ENCODE measurements at places on chromosomes 2 and 18.

GRCh38 chr2:36951574-36951973 lies 14.8 kb downstream of the STRN start:
- H3K4me1 ChIP-seq, result peaks cover 29% of the 10 kb centered on the region
- no peaks in the 10 kb centered on the region for H3K27me3 ChIP-seq
- H3K4me3 ChIP-seq, result no peak overlapping the region
- H3K36me3 ChIP-seq, result no peaks in the 10 kb centered on the region
- peak overlapping the region; percentile 38 for H3K27ac ChIP-seq
- DNase-seq, result peak; percentile 79

DNA sequence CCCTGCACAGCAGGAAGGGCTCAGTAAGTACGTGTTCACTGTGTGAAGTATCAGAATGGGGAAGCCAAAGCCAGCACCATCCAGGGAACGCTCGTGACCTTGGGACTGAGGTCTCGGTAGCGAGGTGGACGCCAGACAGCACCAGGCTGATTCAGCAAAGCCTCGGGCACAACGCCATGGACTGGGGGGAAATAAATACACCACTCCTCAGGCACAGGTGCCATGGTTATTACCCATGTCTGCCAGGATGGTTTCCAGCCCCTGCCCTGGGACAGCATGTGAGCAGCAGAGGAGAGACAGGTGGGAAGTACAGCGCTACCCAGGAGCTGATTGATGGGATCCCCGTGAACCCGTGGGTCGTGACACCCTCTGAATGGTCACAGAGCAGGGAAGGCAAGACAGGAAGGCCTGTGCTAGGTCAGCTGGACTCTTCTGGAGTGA lies 53.0 kb downstream of the REEP1 start:
- H3K36me3 ChIP-seq, result no peaks in the 10 kb centered on the region
- no peak overlapping the region for H3K27ac ChIP-seq
- DNase-seq, result no peak
- H3K27me3 ChIP-seq, result peaks cover 56% of the 10 kb centered on the region

DNA sequence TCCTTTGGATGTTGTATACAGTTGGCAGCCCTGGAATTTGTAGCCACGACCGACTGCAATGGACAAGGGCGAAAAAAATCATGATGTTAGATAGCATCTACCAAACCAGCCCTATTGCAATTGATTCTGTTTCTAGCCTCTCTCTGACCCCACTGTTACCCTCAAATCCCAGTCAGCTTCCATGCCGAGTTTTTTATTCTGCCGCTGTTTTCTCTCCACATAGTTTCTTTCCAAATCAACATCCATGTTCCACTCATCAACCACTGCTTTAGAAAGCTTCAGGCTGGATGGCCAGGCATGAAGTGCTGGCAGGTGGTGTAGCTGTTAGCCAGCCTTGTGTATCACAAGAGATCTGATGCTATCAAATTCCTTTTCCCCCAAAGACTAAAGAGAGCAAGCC lies 272.8 kb downstream of the FIGN start:
- DNase-seq, result no peak
- no peak overlapping the region for H3K27ac ChIP-seq
- no peak overlapping the region for H3K4me3 ChIP-seq
- peaks cover 77% of the 10 kb centered on the region for H3K27me3 ChIP-seq
- no peaks in the 10 kb centered on the region for H3K4me1 ChIP-seq

- no peaks in the 10 kb centered on the region for H3K27me3 ChIP-seq
- H3K4me3 ChIP-seq, result peak overlapping the region; percentile 99
- H3K4me1 ChIP-seq, result peaks cover 19% of the 10 kb centered on the region
Measured at GRCh38 chr2:65431421-65432226, 775 bp downstream of the SPRED2 start.

- no peaks in the 10 kb centered on the region for H3K36me3 ChIP-seq
- no peaks in the 10 kb centered on the region for H3K27me3 ChIP-seq
- H3K4me3 ChIP-seq, result no peak overlapping the region
- H3K4me1 ChIP-seq, result peaks cover 20% of the 10 kb centered on the region
- H3K27ac ChIP-seq, result 0 out of 2 replicates have a peak overlapping the region, but pooled peaks have one; percentile 1
- peak; percentile 74 for DNase-seq
Measured at GRCh38 chr2:12429779-12430406, 286.8 kb upstream of the TRIB2 start.

DNA sequence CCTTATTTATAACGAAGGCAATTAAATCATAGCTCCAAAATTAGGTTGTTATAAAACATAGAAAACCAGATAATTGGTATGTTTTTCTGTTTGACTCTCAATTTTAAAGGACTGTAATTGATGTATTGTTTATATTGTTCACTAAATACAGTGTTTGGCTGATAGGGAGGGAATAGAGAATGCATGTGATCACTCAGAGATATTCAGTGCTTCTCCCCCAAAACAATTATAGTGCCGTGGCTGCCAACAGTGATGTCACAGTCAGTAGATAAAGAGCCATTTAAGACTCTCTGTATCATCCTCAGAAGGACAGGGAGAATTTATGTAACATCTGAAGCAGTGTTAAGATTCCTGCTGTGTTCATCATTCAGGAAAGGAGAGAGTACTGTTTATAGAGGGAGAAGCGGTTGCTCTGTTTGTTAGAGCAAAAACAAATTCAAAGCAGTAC lies 69.6 kb downstream of the PHLPP1 start:
- H3K4me1 ChIP-seq, result peaks cover 38% of the 10 kb centered on the region
- H3K4me3 ChIP-seq, result no peak overlapping the region
- H3K27me3 ChIP-seq, result no peaks in the 10 kb centered on the region
- no peak overlapping the region for H3K27ac ChIP-seq

DNA sequence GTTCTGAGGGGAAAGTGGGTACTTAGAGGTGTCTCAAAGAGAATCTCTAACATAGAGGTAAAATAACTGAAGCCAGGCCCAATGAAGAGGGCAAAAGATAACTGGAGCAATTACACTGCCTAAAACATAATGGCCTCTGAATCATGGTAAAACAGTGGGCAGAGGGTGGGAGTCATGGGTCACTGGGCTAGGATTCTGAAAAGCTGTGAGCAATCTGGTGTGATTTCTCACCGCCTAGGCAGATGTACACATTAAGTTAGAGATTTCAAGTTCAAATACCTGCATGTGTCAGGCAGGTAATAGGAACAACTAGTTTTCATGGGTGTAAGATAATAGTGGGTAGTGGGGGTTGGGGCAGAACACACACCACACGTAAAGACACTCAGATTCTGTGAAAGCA lies 45.6 kb downstream of the INSIG2 start:
- no peak overlapping the region for H3K4me3 ChIP-seq
- H3K36me3 ChIP-seq, result no peaks in the 10 kb centered on the region
- no peak for DNase-seq

GRCh38 chr2:205889114-205889513 lies 196.9 kb downstream of the INO80D start:
- DNase-seq, result peak; percentile 83
- H3K4me3 ChIP-seq, result no peak overlapping the region
- H3K4me1 ChIP-seq, result peaks cover 4% of the 10 kb centered on the region

GRCh38 chr2:58620093-58620492 lies 379.0 kb upstream of the FANCL start:
- H3K4me3 ChIP-seq, result peak overlapping the region; percentile 39
- peaks cover 36% of the 10 kb centered on the region for H3K4me1 ChIP-seq
- peak overlapping the region; percentile 74 for H3K27ac ChIP-seq
- peak; percentile 87 for DNase-seq
- H3K36me3 ChIP-seq, result no peaks in the 10 kb centered on the region

DNA sequence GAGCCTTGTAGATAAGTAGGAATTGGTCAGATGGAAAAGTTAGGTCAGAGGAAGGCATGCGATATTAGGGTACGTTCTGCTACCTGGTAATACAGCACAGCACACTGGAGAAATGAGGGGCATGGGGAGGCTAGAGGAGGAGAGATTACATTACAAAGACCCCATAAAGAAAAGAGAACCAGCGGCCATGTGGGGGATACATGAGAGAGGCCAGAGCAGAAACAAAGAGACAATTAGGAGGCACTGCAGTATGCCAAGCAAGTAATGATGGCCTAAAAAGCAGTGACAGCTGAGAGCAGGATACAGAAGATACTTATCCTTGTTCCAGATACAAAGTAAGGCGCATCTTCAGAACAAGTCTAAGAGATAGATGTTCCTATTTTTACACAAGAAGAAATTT lies 40.0 kb downstream of the TXNL1 start:
- DNase-seq, result no peak
- H3K4me3 ChIP-seq, result no peak overlapping the region
- H3K27ac ChIP-seq, result no peak overlapping the region
- H3K36me3 ChIP-seq, result peaks cover 9% of the 10 kb centered on the region
- H3K4me1 ChIP-seq, result no peaks in the 10 kb centered on the region
- H3K27me3 ChIP-seq, result no peaks in the 10 kb centered on the region

GRCh38 chr2:48251437-48252148 lies 278.4 kb upstream of the STON1 start:
- peaks cover 22% of the 10 kb centered on the region for H3K4me1 ChIP-seq
- no peak overlapping the region for H3K27ac ChIP-seq
- no peaks in the 10 kb centered on the region for H3K27me3 ChIP-seq

DNA sequence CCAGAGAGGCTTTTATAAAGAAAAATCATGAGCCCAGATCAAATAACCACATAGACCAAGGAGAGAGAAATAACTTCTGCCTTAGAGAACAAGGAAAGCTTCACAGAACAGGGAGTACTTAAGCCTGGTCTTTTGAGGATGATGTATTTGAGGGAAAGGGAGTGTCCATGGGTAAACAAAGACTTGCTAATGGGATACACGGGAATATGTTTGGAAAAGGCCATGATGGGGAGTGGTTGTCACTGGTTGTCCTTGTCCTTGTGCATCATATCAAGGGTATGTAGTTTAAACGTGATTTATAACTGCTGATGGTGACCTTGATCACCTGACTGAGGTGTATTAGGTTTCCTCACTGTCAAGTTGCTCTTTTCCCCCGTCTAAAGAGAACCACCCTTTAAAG lies 169.9 kb downstream of the FAM210A start:
- no peak overlapping the region for H3K27ac ChIP-seq
- no peak overlapping the region for H3K4me3 ChIP-seq
- no peaks in the 10 kb centered on the region for H3K4me1 ChIP-seq
- peaks cover 75% of the 10 kb centered on the region for H3K27me3 ChIP-seq
- no peak for DNase-seq

DNA sequence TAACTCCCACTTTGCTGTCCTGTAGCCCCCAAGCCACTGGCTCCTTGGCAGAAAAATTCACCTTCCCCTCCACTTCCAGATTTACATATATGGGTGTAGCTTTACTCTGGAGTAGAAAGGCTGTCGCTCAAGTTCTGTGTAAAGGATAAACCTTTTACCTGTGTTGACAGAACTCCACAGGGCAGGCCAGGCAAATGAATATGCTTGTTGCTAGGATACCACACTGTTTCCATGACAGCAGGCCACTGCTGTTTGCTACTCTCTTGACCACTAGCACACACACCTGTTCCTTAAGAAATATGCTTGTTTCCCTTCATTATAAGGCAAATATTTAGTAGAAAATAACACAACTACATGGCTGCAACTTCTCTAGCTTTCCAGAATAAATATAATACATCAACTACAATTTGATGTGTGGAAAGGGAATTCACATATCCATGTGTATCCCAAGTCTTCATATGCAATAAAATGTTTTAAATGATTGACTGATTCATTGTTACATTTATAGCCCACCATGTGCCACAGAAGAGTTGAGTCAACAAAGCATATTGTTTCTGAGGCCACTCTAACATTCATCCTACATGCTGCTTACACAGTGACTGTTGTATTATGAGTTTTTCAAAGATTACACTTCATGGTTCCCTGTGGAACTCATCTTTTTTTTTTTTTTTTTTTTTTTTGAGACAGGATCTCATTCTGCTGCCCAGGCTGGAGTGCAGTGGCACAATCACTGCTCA lies 56.2 kb upstream of the ROCK1 start:
- H3K36me3 ChIP-seq, result no peaks in the 10 kb centered on the region
- peak; percentile 80 for DNase-seq
- H3K27ac ChIP-seq, result peak overlapping the region; percentile 57
- H3K4me1 ChIP-seq, result peaks cover 42% of the 10 kb centered on the region
- no peaks in the 10 kb centered on the region for H3K27me3 ChIP-seq

DNA sequence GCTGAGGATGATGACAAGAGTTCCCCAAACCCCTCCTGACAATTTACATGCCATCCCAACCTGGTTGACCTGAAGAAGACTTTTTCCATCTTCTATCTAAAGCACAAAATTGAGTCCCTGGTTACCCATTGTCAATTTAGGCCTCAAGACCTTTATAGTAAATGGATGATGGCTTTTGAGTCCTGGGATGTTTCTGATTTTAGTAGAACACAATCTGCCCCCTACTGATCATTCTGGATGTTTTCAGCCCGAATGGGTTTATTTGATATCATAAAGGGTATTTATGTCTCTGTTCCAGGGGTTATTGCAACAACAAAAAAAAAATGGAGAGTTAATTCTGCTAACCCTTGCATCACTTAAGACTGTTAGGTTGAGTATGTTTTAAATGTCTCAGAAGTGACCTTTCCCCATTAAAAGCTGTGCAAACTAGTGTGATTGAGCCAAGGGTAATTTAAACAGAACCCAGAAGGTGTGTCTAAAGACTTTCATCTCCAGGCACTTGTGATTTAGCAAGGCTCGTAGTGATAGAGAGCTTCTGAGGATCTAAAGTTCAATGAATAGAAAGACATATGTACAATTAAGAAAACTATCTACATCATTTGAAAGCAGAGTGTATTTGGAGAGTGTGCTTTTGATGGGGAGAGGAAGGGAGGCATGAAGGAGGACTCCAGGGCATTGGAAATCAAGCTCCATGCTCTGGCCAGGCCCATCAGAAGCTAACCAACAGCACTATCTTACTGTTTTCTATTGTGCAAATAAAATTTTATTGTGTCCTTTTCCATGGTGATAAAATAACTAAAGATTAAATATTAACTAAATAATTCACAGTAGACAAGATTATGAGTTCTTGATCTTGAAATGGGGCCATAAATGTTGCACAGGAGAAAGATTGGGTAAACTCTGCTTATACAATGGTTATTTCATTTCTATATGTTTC lies 96.6 kb upstream of the NOSTRIN start:
- no peak overlapping the region for H3K27ac ChIP-seq
- peak; percentile 51 for DNase-seq
- H3K4me3 ChIP-seq, result no peak overlapping the region
- H3K27me3 ChIP-seq, result no peaks in the 10 kb centered on the region
- no peaks in the 10 kb centered on the region for H3K36me3 ChIP-seq
- H3K4me1 ChIP-seq, result no peaks in the 10 kb centered on the region

DNA sequence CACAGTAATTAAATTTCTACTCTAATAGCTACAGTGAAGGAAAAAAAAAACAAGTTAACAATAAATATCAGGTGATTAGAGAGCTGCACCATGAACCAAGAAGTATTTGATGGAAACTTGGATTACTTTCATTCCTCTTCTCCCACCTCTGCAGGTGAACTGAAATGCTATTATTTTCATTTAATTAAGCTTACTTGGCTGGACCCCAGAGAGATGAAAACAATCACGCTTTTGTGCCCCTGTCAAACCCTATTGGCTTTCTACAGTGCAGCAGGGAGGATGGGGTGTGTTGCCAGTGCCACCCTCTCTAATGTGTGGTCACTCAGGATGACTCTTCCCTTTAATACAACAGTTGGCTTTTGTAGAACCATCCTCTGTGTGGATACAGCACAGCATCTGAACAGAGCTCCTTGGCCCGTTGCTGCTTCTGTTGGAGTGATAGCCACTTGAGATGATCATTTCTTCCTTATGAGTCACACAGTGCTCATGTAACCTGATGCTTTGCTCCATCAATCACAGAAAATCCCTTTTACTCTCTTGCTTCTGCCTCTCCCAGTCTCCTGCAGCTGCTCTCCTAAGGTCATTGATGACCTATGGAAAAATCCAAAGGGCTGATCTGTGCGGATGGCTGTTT lies 5.5 kb upstream of the ARL4C start:
- H3K27ac ChIP-seq, result peak overlapping the region; percentile 52
- peak; percentile 90 for DNase-seq
- H3K4me3 ChIP-seq, result no peak overlapping the region
- H3K4me1 ChIP-seq, result peaks cover 16% of the 10 kb centered on the region
- H3K27me3 ChIP-seq, result no peaks in the 10 kb centered on the region

All from PC-3 (cell line).